ENCODE measurements at places on chromosomes 4 and X. TPM values are rescaled to one million over a fixed set of nuclear protein-coding genes. Genes with fewer than 3 reads are reported as not detected.
A peak's percentile ranks its signal among the peaks of the same experiment; 100 is the strongest.

The ABLIM2 gene
- total RNA-seq, result 1.6 TPM

The CT45A8 gene
- total RNA-seq, result not detected

The PYURF gene
- 67.6 TPM for total RNA-seq

The FGF5 gene
- total RNA-seq, result not detected

The VCX gene
- not detected for total RNA-seq

The TTC29 gene
- not detected for total RNA-seq

The SPIN3 gene
- 12.7 TPM for total RNA-seq

The SPATA4 gene
- total RNA-seq, result not detected

The LRIT3 gene
- total RNA-seq, result 0.07 TPM

The GABRE gene
- 4.4 TPM for total RNA-seq

The IL1RAPL2 gene
- 0.03 TPM for total RNA-seq

DNA sequence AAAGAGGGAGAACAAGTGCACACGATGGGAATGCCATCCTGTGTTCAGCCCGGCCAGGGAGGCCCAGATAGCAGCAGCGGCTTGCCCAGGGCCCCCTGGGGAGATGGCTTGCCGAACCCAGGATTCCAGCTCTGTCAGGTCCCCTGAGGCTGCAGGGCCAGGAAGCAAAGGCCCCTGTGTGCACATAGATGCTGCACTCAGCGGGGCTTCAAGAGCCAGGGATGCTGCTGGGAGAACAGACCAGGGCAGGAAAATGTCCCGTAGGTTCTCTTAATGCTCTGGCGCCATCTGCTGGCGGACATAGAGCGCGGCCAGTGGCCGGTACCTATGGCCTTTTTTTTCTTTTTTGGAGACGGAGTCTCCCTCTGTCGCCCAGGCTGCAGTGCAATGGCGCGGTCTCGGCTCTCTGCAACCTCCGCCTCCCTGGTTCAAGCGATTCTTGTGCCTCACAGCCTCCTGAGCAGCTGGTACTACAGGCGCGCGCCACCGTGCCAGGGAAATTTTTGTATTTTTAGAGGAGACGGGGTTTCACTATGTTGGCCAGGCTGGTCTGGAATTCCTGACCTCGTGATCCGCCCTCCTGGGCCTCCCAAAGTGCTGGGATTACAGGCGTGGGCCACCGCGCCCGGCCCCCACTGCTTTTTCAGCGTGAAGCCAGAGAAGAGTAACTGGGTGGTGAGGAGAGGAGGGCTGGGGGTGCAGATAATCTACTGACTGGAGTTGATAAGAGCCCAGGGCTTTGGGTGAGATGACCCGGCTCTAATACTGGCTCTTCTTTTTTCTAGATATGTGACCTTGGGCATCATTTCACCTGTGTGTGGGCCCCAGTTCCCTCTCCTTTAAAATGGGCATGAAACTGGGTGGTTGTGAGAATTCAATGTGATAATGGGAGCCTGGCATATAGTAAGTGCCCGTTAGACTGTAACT, 22.5 kb downstream of the MED28 start:
- DNase-seq, result peak; percentile 94

GRCh38 chrX:154751203-154751668, 359 bp upstream of the GAB3 start:
- DNase-seq, result no peak

DNA sequence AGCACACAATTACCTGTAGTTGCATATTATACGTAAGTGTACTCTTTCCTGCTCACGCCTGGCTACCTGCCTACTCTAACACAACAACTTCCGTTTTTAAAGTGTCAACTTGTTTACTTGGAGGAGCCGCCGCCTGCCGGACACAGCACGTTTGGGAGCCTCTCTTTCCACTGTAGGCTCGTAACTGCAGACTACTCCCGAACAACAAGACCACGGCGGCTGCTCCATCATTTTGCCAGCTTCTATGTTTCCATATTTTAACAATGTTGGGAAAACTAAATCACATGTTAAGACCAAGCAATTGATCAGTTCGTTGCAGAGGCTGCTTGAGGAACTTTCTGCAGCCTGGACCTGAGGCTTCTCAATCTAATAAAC, 841 bp downstream of the MTNR1A start:
- peak; percentile 68 for DNase-seq

DNA sequence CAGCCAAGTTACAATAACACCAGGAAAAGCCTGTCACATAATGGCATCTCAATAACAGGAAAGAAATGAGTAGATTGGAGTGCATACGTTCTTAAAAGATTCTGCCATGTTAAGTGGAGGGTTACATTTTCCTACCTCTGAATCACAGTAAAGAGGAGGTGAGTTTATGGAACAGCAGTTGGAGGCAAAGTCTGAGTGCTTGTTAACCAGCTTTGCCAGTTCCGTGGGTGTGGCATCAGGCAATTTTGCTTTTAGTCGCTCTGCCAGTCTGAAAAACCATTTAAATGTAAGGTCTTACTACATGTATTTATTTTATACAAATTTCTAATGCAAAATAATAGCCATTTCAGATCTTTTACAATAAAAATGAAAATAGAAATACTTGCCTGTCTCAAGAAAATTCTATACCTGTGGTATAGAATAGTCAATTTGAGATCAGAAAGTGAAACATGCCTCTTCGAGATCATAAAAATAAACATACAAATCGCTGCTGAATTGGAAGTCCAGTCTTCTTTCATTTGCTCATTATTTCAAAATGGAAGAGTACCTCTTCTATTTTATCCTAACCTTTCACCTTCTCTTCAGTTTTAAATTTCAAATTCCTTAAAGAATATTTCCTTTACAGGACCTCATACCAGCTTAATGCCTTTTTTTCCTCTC, 31.4 kb downstream of the GC start:
- DNase-seq, result no peak

DNA sequence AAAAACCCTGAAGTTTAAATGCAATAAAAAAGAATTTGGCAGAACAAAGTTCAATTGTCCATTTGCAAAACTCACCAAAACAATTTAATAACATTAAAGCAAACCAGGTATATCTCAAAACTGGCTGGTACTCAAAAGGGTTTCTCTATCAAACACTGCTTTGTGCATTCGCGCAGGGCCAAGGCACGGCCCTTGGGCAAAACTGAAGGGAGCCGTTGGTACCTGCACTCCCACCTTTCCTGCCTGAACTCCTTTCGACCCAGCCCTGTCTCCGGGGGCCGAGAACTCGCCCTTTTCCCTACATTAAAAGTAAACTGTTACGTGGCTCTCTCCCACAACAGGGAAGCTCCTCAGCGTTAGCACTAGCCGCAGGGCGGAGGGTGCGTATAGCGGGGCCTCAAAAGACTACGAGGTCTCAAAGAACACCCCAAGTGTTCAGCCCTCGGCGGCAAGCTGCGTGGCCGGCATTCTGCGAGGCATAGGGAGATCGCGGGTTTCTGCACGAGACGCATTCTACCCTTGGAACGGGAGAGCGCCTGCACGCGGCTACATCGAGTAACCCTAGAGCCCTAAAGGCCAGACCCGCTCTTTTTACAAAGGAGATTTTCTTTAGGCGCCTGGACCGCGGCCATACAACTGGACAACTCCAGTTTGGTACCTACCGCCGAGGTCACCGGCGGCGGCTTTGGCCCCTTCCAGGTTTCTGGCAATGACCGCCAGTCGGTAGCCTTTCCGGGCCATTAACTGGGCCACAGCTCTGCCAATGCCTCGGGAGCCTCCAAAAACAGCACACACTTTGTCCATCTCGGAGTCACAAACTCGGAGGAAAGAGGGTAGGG, 550 bp downstream of the CBR4 start:
- peak; percentile 36 for DNase-seq

DNA sequence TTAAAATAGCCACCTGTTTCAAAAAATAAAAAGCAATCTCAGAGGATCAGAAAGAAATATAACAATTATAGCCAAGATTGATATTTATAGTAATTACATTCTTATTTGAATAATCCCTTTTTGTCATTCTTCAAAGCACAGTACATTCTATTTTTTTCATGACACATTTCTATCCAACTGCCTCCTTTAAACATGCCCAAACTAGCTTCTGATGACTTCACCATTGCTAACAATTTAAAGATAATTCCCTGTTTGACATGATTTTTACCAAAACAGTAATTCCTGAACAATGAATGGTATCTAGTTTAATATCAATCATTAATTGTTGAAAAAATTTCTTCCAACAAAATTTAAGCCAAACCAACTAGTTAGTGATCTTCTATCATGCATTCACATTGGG, 172.4 kb downstream of the SNCA start:
- no peak for DNase-seq

- no peak for DNase-seq
Measured at GRCh38 chr4:78601013-78601412, 49.4 kb downstream of the ANXA3 start.

DNA sequence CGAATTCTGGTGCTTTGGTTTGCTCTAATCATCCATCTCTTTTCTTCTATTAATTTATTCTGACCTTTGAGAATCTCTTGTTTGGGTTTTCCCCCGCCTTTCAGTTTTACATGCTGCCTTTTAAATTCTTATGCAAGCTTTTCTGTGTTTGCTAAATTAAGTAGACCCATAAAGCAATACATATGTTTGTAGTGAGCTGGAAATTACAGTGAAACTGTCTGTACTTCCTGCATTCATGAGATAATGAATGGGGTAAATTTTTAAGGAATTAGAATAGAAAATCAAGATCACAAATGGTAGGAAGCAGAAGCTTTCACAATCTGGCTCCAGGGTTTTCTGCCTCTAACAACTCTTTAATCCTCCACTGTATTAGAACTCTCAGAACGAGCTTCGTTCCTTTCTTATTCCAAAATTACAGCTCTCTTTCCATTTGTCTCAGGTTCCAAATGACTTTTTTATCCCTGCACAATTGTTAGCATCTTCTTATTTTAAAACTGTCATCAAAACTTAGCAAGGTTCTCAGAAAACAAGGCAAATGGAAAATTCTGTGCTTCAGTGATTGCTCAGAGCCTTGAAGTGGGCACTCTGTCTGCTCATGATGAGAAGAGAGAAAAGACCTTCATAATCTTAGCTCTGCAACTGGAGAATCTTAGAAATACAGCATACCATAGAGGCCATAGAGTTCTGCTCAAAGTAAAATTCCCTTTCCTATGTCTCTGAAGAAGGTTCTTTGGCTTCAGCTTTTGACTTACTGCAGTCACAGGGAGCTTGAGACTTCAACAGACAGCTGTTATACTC, 108.2 kb downstream of the EGF start:
- no peak for DNase-seq

DNA sequence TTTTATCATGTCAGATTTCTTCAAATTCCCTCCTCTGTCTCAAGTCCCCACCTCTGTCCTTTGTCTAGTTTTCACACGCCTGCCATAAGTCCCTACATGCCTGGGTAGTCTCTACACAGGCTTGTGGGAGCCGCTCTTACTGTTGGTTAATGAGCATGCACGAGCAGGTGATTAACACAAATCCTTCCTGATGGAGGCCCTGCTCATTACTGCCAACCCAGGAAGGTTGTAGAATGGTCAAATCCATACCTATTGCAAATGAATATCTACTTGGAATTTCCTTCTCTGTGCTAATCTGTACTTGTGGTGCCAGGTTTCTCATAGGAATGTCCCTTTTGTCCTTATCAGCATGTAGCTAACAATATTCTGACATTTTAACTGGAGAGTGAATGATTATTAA, 208.4 kb upstream of the HDX start:
- no peak for DNase-seq

DNA sequence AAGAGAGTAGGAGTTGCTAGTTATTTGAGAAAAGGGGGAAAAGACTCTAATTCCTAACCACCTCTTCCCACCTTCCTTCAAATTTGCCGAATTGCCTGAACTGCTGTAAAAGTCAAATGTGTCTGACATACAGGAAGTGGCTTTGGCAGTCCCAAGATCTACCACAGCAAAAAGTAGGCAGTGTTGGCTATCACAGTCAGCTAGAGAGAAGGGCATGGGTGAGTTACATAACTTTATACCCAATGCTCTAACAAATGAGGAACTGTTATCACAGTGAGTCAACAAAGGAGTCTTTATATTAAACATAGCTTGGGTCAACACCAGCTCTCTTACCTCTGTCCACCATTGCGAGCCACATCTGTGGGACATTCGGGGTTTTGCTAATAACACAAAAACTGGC, 2.4 kb upstream of the MBNL3 start:
- no peak for DNase-seq

GRCh38 chrX:129716507-129716906, 22.3 kb upstream of the XPNPEP2 start:
- no peak for DNase-seq

DNA sequence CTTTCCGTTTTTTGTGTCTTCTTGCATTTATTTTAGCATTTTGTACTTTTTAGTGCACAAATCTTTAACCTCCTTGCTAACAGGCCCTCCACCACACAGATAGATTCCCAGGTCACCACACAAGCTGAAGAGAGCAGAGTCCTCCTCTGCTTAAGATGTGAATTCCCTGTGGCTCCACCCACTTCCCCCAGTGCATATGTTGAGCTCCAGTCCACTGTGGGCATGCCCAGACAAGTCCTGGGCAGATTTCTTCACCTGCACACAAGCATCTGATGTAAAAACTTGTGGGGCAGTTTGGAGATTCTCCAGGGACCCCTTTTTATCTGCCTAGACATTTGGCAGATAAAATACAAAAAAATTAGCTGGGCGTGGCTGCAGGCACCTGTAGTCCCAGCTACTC, 19.8 kb upstream of the PASD1 start:
- no peak for DNase-seq

- DNase-seq, result no peak
Measured at GRCh38 chrX:48936429-48937053, 17.7 kb upstream of the PIM2 start.

DNA sequence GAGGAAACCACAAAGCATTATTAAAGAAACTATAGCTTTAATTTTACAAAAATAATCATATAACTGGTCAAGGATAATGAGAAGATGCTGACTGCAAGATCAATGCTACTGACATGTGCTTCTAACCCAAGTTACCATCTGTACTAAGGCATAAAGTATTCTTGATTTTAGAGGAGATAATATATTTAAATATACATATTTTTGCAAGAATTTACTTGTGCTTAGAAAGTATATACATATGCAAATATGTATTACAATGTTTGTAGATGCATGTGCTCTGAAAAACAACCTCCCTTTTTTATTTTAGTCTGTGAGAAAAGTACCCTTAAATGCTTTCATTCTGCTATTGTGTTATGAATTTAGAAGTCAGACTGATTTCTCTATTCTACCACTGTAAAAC, 740.7 kb upstream of the SLIT2 start:
- DNase-seq, result no peak

DNA sequence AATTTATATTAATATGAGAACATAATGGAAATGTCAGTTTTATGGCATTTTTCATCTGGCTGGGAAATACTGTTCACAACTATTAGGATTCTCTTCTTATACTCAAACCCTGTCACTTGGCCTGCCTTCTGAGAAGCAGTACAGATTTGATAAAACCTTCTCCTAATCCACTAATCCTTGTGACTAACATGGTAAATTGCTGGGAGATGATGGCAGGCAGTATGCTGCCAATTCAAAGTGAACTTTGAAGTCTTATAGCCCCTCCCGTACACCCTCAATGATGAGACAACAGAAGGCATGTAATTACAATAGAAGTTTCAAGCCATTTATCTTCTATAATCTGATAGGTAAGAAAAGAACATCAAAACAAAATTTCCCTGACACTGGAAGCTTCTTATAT, 36.9 kb downstream of the PAQR3 start:
- DNase-seq, result no peak

DNA sequence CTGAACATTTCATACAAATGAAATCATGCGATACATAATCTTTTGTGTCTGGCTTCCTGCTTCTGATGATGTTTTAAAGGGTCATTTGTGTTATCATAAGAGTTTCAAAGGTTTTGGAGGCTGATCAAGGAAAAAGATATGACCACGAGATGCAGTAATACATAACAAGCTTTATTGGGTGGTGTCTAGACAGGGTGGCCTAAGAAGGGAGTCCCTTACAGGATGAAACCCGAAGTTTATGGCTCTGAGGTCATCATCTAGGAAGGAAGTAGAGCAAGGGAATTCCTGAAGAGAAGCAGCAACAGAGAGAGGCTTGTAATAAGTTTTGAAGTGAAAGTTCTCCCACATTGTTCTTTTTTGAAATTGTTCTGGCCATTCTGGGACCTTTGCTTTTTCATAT, 40.8 kb upstream of the SOD3 start:
- no peak for DNase-seq

Measured in H7 (cell line).